ENCODE measurements at places on chromosomes 13 and 19.

DNA sequence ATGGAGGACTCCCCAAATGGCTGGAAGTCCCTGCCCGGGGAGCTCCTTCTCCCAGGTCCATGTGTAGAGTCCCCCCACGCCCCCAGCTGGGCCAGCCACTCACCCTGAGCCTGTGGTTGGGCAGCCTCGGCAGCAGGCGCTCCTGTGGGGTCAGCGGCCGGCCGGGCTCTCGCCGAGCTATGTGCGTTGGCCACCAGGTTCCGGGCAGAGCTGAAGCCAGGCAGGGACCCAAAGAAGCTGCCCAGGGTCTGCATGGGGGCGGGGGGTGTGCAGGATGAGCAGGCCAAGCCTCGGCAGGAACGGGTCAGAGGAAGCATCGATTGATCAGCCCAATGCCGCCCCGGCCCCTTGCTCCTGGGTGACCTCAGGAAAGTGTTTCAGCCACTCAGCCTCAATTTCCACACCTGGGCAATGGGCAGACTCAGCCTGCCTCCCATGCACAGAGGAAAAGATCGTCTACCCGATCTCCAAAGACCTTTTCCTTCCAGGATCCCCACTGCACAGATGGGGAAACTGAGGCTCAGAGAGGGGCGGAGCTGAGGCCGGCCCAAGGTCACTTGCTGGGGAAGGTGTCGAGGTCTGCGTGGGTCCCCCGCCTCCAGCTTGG lies 732 bp downstream of the PLIN4 start:
- DNase-seq, result no peak

DNA sequence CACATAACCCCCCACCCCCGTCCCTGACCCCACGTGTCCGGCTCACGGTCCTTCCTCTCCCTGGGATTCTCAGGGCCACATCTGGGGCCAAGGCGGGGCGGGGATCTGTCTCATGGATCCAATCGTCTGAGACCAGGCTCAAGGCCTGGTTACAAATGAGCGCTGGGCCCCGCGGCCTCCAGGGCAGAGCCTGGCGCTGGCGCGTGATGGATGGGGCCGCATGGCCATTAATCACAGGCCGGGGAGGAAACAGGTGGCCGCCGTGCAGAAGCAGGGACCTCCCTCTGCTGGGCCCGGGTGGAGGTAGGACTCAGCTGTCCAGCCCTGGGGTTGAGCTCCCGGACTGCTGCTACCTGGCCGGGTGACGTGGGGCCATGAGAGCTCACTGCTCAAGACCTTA lies 5.8 kb upstream of the TLE5 start:
- no peak for DNase-seq

- no peak for DNase-seq
These were observed 461 bp upstream of the WASF3 start for GRCh38 chr13:26557051-26557392.

GRCh38 chr19:17479325-17479791 lies 9.0 kb downstream of the SLC27A1 start:
- no peak for DNase-seq

DNA sequence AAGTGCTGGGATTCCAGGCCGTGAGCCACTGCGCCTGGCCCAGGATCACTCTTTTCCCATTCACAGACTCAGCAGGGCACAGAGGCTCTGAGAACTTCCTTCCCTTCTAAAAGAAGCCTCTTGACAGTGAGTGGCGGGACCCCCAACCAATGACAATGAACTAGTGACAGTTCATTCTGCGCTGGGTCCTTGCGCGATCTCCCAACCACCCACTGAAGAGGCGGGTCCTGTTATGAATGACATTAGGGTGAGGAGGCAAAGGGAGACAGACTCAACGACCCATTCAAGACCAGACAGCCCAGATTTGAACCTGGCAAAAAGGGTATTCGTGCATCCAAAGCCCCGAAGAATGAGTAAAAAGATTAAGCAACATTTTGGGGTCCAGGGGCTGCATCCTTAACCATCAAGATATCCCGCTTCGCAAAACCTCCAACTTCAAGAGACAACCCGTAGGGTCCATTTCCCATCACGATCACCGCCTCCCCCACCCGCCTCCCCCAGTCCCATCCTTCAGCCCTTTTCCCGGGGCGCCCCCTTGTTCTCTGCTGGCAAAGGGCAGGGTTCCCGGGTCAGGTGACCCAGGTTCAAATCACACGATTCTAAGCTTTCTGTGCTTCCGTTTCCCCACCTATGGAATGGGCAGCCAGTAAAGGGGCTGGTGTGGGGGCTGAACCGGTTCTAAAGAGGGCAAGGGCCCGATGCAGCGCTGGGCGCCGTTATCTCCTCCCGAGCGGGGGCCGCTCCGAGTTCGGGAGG lies 719 bp downstream of the SUGP2 start:
- peak; percentile 77 for DNase-seq

GRCh38 chr19:45234089-45234869 lies 10.9 kb downstream of the EXOC3L2 start:
- no peak for DNase-seq

DNA sequence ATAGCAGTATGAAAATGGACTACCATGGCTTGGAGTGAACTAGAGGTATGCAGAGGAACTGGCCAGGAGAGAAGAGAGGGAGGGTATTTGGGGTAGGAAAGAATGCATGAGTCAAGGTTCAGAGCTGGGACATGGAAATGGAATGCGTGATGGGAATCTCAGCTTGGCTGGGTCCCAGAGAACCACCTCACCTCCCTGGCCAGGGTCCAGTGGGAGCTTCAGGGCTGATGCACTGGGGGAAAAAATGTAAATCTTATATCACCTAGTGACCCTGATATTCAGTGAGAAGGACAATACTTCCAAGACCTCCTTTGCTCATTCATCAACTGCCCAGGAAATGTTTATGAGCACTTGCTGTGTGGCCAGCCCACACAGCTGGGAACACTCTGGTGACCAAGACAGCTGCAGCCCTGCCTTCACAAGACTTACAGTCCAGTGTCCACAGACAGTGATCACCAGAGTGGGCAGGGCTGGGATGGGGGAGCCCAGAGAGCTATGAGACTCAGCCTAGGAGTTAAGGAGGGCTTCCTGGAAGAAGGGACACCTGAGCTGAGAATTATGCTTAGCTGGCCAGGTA lies 12.8 kb downstream of the IGSF23 start:
- no peak for DNase-seq

DNA sequence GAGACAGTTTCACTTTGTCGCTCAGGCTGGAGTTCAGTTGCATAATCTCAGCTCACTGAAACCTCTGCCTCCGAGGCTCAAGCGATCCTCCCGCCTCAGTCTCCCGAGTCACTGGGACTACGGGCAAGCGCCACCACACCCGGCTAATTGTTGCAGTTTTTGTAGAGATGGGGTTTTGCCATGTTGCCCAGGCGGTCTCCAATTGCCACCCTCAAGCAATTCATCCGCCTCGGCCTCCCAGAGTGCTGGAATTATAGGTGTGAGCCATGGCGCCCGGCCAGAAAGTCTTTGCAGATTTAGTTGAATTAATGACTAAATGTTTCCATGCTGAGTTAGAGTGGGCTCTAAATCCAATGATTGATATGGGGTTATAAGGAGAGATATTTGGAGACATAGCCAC lies 4.5 kb upstream of the CADM4 start:
- DNase-seq, result no peak

DNA sequence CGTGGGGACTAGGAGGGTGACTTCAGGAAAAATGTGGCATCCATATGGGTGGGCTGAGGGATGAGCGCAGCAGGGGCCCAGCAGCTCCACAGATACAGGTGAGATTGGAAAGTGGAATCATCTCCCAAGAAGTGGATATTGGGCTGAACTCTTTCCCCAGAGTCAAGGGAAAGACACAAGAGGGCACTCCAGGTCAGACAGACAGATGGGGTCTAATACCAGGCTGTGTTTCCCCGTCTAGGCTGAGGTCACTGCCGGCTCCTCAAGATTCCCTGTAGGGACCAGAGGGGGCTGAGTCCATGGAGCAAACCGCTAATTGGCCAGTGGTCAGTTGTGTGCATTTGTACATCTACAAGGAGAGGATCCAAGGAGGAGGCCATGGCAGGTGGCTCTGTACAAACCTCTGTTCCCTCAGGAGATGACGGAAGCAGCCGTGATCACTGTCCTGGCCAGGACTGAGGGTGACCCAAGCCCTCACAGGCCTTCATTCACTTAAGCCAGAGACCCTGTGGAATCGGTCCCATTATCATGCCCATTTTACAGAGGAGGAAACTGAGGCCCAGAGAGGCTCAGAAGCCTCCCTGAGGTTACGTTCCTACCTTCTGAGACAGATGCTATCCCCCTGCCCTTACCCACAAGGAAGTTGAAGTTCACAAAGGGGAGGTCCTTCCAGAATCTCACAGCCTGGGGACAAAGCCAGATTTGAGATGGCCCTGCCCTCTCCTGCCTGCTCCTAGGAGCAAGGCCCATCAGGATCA lies 14.9 kb upstream of the IGLON5 start:
- no peak for DNase-seq

- DNase-seq, result peak; percentile 29
These were observed 589 bp downstream of the R3HDM4 start for GRCh38 chr19:912181-913079.

GRCh38 chr19:22052644-22053013 lies 345 bp downstream of the ZNF257 start:
- no peak for DNase-seq

DNA sequence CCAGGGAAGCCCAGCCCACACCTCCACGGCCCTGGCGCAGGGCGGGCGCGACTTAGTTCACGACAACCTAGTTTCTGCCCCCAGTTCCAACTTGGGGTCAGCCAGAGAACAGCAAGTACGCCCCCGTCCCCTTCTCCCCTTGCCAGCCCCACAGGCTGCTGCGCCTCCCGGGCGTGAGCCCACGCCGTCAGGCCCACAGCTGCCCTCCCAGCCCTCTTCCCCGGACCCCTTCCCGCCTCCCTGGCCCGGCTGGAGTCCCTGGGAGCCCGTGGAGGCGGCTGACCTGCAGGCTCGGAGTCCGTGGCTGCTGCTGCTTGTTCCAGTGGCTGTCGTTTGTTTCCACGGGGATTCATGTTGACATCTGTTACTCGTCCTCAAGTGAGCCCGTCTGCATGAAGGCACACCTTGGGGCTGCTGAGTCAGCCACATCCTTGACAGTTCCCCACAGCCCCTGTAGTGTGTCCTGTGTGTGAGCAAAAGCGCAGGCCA lies 86.0 kb downstream of the ATP11A start:
- DNase-seq, result no peak

GRCh38 chr13:98844021-98844420 lies 91.5 kb upstream of the SLC15A1 start:
- DNase-seq, result no peak

GRCh38 chr13:94993616-94994015 lies 281.3 kb upstream of the SOX21 start:
- no peak for DNase-seq

Measured in immature natural killer cell (primary cell).